Bone marrow (tissue), 2 donors: ENCODE measurements at places on chromosomes 5 and 9.

GRCh38 chr5:147189109-147189424 is 45.8 kb upstream of the STK32A start:
- DNase-seq, result no peak

- no peak for DNase-seq
These were observed 571 bp downstream of the CNTFR start for GRCh38 chr9:34588671-34589635.

GRCh38 chr5:179833056-179833708 is 12.5 kb downstream of the SQSTM1 start:
- no peak for DNase-seq

- no peak for DNase-seq
These were observed 180.7 kb upstream of the CDH12 start for GRCh38 chr5:23033864-23034263.

- no peak for DNase-seq
These were observed 28.8 kb downstream of the GCNT4 start for GRCh38 chr5:75023368-75024159.

GRCh38 chr5:1285883-1286291 is 9.0 kb downstream of the TERT start:
- no peak for DNase-seq

- no peak for DNase-seq
These were observed 102.1 kb downstream of the LHFPL2 start for GRCh38 chr5:78546276-78546996.

- DNase-seq, result no peak
These were observed 83.1 kb downstream of the NLN start for GRCh38 chr5:65805089-65805488.

GRCh38 chr5:53427965-53428364 is 52.5 kb upstream of the FST start:
- DNase-seq, result no peak

- no peak for DNase-seq
These were observed 91.3 kb downstream of the MAT2B start for GRCh38 chr5:163596608-163597315.

DNA sequence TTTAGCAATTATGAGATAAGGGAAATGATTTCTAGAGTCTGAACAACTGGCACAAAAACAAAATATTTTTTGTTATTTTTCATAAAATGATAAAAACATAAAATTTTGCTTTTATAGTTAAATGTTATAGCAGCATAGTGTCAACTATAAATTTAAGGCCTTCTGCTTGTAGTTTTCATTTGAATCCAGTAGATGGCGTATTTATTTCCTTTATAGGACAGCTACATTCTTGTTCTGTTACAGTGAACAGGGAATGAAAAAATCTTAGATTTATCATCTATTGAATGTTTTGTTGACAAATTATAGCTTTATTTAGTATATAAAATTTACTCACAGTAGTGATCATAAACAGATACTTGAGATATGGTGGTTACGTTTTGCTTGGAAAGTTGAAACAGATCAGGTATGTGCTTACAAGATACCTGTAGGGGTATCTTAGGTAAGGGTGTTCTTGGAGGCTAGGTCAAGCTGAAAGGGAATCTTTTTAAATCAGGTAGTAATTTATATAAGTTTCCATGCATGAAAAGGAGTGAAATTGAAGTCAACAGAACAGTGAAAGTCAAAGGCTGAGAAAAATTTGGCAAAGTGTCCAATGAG is 239.3 kb upstream of the GRIN3A start:
- DNase-seq, result peak; percentile 24

DNA sequence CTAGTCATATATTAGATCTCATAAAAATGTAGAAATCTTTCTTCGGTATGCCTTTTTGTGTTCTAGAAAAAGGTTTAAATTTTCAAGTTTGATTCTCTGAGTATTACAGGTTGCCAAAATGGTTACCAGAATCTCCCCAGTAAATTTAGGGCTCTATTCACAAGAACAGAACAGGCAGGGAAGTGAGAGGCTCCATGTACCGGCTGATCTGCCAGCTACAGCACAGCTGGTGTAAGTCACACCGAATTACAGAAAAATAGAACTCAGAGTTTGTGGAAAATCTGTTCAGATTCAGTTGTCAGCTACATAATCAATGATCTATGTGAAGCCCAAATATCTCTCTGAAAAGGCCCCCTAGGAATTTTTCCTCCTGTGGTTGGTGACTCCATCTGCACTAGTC is 10.5 kb downstream of the FAM81B start:
- no peak for DNase-seq

GRCh38 chr5:119105971-119106370 is 35.1 kb downstream of the DMXL1 start:
- DNase-seq, result no peak

DNA sequence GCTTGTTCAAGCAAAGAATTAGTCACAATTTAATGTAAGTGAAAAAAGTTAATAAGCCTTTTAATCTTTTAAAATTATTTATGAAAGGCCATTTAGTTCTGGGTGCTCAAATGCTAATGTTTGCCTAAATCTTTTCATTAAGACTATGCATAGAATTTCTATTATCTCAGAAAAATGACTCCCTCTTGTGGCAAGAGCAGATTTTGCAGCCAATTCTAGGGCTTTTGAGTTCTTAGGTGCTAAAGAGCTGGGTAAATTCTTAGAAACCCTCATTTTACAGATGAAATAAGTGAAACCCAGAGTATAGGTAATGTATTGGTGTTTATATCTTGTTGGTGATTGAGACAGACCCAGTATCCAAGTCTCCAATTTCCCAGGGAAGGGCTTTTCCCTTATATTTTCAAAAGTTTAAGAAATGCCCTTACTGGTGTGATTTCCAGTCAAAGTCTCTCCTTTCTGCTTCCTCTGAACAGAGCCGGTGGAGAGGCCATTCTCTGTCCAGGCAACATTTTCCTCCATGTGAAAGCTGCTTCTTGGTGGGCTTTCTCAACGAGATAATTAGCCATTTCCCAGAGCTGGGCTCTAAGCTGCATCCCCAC is 24.1 kb upstream of the PCSK5 start:
- no peak for DNase-seq

DNA sequence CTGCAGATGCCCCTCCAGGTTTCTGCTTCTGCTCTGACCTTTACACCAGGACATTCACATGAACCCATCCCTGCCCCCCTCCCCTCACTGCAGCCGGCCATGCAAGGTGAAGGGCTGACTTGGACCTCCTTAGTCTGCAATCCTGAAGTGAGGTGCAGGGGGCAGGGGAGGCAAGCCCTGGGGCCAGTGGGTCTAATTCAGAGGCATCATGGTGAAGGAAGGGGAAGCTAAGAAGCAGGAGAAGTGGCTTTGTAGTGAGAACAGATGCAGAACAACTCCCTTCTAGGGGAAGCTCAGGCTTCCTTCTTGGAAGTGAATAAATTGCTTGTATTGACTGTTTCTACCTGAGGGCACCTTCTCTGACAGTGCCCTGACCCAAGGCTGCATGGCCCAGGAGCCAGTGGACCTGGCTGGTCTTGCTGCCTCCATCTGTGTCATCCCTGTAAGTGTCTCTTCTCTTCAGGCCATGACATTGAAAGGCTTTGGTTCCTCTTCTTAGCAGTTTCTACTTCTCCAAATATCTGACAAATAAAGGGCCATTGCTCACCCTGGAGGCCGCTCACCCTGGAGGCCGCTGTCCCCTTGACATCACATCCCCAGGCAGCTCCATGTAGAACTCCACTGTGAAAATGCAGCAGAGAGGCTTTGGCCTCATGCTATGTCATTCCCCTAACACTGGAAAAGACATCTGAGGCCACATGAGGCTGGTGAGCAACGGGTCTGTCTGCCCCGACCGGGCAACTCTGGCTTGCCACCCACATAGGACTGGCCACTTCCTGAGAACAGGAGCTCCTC is 55.3 kb downstream of the GADD45G start:
- DNase-seq, result no peak

DNA sequence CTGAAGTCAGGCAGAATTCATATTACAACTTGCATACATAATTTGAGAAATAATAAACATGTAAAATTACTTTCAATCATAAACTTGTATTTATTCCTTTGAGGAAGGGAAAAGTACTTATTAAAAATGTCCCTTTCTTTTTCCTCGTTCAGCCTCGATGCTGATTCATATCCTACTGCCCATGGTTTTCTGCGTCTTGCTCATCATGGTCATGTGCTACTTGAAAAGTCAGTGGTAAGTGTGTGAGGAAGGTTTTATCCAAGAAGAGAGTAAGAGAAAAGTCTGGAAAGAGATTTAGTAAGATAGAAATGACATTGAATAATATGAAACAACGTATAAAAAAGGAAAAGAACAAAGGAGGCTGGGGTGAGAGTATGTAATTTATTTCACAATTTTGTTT is 85.9 kb downstream of the OSMR start:
- no peak for DNase-seq

DNA sequence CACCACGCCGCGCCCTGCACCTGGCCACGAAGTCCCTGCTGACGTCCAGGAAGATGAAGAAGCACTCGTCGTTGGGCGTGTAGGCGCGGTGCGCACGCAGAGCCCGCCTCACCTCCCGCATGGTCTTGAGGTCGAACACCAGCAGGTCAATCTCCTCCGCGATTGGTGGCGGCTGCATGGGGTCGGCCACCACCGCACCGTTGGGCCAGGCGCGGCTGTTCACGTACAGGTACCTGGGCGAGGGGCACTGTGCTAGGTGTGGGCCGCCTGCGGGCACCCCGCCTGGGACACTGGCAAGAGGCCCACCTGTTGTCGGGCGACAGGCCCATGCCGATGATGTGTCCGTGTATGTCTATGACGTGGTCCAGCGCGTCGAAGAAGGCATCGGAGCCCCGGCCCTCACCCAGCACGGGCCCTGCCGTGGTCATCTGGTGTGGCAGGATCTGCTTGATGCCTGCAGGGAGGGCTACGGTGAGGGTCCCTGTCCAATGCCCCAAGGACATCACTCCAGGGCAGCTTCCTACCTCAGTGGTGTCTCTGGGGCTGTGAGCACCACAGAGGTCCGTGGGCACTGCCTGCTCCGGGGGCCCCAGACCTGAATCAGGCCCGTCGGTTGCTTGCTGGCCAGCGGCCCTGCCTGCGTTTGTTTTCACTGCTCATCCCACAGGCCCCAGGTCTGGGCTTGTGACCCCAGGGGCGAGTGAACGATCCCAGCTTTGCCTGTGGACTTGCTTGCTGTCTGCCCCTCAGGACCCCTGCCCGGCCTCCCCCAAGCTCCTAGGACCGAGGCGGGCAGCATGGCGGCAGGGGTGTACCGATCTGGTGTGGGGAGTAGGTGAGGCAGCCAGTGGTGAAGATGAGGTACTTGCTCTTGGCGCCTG is 3.1 kb downstream of the FBXW5 start:
- DNase-seq, result no peak

DNA sequence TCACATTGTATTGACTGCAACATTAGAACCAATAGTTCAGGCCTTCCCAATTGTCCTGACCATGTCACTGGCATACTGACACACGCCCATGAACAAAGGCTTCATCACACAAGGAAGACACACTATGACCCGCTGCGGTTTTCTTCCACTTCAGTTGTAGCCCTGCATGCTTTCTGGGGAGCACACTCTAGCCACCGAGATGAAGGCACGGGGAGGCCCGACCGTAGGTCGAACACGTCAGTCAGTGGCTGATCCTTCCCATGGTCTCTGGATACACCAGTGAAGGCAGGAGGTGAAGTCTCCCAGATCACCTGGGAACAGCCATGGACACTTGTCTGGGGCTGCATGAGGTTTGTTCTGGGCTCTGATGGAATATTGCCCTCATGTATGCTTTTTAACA is 224.7 kb downstream of the FSTL4 start:
- DNase-seq, result no peak

GRCh38 chr5:50807661-50808060 is 141.2 kb downstream of the PARP8 start:
- no peak for DNase-seq
